HT-29 (cell line): ENCODE measurements at places on chromosomes 5 and 9. TPM values are rescaled to one million over a fixed set of nuclear protein-coding genes. Genes with fewer than 3 reads are reported as not detected.

PCDHGA7 gene
- 0.03 TPM in 1 of 2 replicates, not detected in the other for total RNA-seq

SNCAIP gene
- total RNA-seq, result not detected in 2 replicates

PCDHGB3 gene
- total RNA-seq, result 0.41 and 0.47 TPM in 2 replicates

POLR3G gene
- 3.7 and 4.0 TPM in 2 replicates for total RNA-seq

IRX4 gene
- not detected in 2 replicates for total RNA-seq

DNA sequence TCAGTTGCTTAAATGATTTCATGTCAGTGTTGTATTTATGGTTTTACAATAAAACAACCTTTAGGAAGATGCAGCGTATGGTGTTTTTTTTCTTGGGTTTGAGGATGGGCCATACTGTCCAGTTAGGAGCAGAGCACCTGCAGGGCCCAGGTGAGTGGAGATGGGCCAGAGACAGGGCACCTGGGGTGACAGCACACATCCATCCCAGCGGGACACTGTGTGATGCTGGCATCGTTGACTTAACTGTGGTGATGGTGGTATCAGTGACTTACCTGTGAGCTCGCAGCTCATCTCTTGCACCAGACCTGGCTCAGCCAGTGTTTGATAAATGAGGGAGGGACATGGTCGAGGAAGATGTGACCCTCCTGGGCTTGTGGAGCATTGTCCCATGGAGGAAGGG is 21.6 kb downstream of the AMBP start:
- DNase-seq, result no peak

DNA sequence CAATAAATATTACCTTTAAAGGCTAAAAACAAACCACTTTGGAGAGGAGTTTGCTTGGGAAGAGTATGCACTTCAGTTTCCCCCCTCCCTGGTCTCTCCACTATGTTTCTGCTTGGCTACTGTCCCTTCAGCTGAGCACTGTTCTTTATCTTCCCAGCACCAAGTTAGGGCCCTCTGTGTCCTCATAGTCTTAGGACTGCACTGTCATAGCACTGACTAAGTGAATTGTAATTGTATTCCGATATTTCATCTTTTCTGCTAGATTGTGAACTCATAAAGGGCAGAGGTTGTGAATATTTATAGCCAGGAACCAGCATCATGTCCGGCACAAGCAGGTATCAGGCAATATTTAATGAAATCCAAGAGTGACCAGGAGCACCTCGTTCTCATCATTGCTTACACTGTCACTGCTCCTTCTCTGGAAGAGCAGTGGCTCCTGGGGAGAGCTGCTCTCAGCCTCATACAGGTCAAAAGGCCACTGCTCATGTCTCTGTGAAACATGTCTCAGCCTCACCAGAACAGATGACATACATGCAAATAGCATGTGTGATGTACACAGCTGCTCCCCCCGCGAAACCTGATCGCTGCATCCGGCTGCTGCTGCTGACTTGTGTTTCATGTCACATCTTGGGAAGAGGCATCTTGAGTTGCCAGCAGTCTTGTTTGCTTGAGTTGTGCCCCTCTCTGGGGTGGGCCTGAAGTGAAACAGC is 279.7 kb upstream of the MSX2 start:
- no peak for DNase-seq

DNA sequence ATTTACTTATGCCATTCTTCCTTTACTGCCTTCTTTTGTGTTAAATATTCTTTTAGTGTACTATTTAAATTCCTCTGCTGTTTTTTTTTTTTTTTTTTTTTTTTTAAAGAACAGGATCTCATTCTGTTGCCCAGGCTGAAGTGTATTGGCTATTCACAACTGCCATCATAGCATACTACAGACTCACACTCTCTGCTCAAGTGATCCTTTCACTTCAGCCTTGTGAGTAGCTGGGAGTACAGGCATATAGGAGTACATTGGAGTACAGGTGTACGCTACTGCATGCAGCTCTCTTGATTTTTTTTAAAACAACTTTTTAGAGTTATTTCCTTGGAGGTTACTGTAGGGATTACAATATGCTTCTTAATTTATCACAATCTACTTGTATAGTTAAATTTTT is 56.1 kb downstream of the NIPBL start:
- DNase-seq, result no peak

GRCh38 chr5:17455942-17456341 is 42.1 kb upstream of the TAF11L2 start:
- no peak for DNase-seq

DNA sequence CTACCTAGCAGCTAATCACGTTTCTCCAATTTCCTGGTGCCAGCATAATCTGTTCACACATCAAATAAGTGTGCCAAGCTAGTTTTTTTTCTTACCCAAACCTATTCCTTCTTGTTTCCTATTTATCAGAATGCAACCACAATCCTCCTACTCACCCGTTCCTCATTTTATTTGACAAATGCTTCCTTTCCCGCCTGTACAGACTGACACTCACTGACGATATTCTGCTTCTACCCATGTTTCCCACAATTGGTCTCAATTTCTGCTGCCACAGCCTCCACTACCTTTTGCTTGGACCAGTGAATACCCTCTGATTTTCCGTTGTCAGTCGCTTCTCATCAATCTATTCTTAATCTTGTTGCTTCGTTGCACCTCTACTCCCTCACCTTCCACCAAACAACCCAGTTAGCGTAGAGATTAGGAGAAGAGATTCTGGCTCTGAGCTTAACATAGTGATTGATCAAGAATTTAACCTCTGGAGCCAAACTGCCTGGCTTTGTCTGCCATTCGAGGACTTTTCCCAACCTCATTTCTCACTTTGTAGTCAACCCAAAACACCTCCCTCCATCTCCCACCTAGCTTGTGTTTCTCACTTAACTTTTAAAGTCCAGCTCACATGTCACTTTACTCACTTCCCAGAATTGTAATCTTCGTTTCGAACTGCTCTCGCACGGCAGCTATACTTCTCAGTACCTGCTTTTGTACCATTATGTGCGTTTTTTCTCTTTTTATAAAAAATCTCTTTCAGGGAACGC is 729 bp upstream of the TMEM38B start:
- DNase-seq, result peak; percentile 42

- DNase-seq, result peak; percentile 60
These were observed 722 bp downstream of the CDC42SE2 start for GRCh38 chr5:131264451-131265099.

DNA sequence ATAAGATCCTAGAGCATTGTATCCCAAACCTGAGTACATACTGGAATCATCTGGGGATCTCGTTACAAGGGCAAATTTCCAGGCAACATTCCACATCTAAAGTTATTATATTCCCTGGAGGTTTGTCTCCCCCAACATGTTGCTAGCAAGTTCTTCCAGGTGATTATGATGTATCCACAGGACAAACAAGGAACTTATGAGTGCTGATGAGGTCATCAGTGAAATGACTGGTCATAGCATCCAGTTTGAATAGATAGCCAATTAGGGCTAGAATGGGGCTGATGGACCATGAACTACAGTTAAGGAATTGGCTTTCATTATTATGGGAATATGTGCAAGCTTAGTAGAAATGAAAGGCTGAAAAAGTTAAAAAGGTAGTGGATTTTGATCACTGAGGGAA is 115.2 kb downstream of the CWC27 start:
- no peak for DNase-seq
